ENCODE measurements at places on chromosomes 4 and X.

- DNase-seq = no peak
Measured at GRCh38 chrX:1903236-1903935, 288.5 kb downstream of the ASMT start.

DNA sequence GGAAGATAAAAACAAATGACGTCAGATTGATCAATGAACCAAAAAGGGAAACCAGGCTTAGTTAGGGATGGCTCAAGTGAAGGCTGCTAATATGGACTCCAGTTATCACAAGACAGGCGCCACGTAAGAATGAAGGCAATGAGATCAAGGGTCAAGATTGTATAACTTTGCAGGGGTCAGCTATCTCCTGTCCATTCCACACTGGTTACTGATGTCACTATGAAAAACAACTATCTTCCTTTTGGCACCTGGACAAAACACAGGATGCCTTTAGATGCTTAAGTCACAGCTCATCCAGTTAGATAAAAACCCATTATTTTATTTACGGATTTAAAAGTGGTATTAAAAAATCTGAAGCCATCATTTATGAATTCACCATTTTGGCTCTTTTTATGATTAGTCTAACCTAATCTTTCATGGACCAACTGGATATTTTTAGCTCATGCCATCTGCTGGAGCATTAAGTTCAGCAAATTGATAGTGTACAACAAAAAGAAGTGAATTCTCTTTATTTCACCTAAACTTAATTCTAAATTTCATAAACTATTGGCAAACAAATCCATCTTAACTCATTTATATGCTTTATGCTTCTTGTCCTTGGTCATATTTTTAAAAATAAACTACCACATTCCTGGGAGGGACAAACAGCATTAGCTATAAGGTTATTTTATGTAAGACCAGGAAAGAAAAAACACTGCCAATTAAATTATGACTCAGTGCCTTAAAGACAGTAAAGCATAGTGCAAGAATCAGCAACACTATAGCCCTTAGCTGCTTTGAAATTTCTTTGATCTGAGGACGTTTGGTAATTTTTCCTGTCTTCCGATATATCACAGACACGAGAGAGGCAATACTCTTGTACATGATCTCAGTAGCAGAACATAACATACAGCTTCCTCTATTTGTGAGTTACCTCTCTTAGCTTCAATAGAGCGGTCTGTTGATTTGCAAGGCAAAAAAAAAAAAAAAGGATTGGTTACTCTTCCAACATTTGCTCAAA lies 27.0 kb downstream of the DHX15 start:
- no peak for DNase-seq

- no peak for DNase-seq
Measured at GRCh38 chrX:32281853-32282252, 929.5 kb downstream of the DMD start.

DNA sequence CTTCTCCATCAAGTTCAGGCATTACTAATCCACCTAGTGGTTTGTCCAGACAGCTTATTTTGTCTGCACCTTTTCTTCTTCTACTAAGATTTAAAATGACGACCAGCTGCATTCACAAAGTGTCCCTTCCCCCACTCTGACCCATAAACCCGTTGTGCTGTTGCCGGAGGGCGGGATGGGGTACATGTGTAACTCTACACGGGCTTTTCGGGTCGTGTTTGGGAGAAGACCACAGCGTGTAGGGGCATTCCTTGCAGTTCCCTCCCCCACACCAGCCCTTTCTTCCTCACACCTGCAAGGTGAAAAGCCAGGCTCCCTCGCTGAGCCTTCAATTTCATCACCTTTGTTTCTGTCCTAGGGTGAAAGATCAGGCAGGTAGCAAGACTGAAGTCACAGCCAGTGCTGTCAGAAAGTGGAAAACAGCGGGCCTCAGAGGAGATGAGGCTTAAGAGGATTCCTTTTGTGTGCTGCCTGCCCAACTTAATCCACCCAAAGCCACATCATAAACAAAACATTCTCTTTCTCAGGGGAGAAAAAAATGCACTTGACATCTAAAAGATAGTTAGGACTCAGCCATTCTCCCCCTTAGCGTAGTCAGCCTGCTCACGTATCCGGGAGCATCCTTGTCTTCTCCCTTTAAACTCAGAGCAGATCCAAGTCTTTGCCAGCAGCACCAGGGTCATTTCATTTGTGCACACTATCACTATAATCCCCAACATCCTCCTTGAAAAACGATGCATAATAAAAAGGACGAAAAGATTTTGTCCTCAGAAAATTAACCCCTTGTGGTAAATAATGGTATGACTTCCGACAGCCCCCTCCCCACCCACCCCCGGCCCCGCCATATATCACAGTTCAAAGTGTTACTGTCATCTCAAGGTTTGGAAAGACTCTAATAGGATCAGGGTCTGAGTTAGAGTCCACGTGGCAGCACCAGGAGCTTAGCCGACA lies 599.0 kb downstream of the RAB28 start:
- DNase-seq = no peak

- no peak for DNase-seq
Measured at GRCh38 chrX:102712216-102712966, at the start of gene GPRASP2. Gene GPRASP2, plus strand, starts transcription at chrX:102712448. Its CDS starts 2,422 bp downstream, at chrX:102714870.

GRCh38 chr4:78588894-78589545 lies 37.5 kb downstream of the ANXA3 start:
- no peak for DNase-seq

DNA sequence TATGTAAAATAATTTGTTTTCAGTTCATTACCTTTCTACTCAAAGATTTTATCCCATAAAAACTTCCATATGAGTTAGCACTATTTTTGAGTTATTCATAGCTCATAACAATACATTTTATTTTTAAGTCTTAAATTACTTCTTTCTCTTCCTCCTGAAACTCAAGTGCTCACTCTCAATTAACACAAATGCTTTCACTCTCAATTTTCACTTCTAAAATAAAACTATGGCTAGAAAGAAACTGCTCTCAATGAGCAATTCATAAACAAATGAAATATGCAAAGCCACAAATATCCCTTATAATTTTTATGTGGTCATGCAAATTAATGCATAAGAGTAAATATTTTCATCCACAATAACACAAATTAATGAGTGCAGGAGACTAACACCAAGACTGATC lies 38.8 kb downstream of the MAML3 start:
- no peak for DNase-seq
